ENCODE measurements at places on chromosomes 7 and 10.

DNA sequence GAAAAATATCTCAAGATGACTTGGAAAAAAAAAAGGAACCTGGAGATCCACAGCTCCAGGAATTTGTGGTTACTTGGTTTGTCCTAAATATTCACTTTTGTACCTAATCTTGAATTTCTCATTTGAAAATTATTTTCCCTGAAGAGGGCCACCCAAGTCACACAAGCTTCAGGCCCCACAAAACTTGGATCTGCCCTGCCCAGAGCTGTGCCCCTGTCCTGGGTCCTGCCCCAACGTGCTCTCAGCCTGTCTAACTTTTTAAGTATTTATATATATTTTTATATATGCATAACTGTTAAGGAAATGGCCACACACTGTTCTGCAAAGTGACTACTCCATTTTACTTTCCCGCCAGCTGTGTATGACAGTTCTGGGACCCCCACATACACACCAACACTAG lies 123.5 kb downstream of the ARHGAP22 start:
- DNase-seq: no peak

DNA sequence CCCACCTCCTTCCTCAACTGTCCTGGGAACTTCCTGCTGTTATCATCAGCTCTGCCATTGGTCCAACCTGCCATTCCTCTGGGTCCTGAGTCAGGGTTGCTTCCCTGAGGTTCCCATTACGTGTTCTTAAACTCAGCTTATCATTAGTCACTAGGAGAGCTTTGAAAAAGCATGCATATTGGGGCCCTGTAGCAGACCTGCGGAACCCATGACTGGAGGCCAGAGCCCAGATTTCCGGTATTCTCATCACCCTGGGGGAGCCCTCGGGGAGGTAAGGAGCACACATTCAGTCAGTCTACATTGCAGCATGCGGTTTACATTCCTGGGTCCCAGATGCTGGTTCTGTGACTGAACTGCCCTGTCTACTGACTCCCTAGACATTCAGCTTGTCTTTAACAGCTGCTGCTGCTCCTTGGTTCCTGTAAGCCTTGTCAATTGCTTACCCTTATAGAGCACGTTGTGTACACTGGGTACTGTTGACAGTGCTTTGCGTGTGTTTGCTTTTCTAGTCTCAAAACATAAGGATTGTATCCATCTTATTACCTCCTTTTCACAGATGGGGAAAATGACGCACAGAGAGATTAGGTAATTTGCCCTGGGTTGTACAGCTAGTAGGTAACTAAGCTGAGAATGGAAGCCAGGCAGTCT lies 12.8 kb downstream of the CDHR3 start:
- no peak for DNase-seq

- no peak for DNase-seq
These were observed 25.4 kb downstream of the AIFM2 start for GRCh38 chr10:70106958-70107791.

DNA sequence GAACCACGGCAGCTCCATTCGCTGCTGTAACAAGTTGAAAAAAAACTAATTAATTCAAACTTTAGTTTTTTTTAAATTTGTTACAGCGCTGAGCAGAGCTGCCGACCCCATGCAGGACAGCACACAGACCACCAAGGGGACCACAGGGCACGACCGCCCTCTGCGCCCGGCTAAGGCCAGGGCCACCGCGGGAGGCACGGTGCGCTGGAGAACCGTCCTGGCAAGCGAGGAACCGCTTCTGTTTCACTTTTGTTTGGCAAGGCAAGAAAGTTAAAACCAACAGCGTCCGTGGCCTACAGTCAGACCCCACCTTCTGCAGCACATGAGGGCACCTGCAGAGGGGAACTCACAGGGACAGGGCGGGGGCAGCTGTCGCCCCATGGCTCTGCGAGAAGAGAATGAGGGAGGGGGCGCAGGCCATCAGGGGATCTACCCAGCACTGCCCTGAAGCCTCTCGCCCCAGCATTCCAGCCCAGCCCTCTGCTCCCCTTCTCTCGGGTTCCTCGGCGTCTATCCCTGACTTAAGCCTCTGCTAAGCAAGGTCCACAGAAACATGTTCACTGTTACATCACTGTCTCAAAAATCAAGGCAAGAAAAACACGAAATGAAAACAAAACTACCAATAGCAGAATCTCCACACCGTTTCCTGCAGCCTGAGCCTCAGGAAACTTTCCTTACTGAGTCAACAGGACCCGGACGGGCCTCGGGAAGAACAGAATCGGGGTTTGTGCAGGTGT lies 204.4 kb downstream of the DIP2C start:
- DNase-seq: no peak

- no peak for DNase-seq
These were observed 9.3 kb downstream of the SHTN1 start for GRCh38 chr10:116995648-116996047.

DNA sequence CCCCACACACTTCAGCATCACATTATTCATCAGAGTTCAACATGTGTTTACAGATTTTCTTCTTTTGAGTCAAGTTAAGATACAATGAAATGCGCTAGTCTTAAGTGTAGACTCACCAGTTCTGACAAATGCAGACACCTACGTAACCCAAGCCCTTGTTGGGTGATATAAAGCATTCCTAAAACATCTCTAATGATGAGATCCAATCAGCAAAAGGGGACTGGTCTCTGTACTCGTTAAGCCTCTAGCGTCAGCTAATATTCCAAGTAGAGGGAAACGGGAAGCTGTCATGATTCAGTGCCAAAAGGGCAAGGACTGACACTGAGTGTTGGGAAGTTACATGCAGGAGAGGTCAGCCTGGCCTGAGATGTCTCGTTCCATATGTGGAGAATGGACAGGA lies 38.7 kb upstream of the TRIL start:
- no peak for DNase-seq

DNA sequence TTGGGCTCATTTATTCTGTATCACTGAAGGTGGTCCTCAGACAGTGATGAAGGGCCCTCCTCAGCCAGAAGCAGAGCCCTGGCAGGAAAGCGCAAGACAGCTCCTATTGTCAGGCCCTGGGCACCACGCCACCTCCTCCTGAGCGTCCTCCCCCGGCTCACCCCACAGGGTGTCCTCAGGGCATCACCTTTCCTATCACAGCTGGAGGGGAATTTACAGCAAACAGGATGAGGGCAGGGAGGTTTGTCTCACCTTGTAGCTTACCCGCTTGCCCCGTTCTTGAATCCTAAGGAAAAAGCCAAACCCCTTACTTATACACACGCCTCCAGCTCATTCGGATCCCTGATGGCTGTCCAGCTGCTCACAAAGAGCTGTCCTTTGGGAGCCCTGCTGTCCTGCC lies 50.2 kb upstream of the LANCL2 start:
- DNase-seq: no peak

DNA sequence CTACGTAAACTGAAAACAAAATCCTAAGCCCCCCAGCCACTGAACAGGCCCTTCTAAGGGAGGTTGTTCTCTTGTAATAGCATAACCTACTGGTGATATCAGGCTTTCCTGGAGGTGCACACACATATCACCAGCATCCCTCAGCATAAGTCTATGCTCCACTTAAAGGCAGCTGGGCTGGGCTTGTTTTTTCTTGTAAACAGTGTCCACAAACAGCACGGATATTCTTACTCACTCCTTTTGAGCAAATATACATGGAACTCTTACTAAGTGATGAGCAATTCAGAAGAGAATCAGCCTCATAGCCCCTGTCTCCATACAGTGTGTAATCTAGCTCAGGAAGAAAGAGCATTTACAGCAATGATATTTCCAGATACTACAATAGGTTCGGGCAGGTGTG lies 2.4 kb downstream of the LRIT1 start:
- DNase-seq: no peak

DNA sequence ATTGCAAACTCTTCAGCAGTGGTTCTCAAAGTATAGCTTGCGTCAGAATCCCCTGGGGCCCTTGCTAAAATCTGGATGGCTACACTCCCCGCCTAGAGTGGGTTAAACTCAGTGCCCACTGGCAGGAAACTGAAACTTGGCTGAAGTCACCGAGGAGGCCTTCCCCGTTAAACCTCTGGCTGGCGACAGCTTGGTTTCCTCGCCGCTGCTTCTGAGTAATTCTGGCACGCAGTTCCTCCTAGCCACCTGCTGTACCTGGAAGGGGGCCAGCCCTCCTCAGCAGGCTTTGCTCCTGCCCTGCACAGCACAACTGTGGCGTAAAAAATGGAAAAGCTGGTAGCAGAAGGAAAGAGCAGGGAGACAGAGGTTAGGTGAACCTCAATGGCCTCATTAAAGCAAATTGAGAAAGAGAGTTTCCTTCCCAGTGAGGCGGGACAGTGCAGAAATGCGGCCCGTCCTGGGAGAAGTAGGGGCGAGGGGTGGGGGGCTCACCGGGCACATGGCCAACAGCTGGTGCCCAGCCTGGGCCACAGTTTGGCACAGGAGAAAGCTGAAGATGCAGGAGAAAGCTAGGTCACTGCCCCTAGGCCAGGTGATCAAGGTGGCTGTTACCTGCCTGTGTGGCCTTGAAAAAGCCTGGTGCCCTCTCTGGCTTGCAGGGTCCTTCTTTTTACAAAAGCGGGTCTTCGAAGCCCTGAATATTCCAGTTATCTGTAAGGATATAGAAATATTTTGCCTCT lies 46.6 kb downstream of the ALOX5 start:
- DNase-seq: peak; percentile 31

GRCh38 chr10:129161150-129161549 lies 305.9 kb upstream of the MGMT start:
- no peak for DNase-seq

DNA sequence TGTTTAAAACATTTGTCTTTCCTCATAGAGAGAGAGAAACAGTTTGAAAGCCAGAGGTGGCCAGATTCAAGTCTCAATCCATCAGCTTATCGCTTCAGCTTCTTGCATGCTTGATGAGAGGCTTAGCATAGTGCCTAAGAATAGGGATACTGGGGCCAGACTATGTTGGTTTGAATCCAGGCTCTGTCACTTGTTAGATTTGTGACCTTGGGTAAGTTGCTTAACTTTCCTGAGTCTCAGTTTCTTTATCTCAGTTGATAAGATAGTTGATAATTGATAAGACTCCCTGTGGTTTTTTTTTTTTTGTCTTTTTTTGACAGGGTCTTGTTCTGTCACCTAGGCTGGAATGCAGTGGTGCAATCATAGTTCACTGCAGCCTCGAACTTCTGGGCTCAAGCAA lies 12.1 kb upstream of the CDK6 start:
- no peak for DNase-seq

DNA sequence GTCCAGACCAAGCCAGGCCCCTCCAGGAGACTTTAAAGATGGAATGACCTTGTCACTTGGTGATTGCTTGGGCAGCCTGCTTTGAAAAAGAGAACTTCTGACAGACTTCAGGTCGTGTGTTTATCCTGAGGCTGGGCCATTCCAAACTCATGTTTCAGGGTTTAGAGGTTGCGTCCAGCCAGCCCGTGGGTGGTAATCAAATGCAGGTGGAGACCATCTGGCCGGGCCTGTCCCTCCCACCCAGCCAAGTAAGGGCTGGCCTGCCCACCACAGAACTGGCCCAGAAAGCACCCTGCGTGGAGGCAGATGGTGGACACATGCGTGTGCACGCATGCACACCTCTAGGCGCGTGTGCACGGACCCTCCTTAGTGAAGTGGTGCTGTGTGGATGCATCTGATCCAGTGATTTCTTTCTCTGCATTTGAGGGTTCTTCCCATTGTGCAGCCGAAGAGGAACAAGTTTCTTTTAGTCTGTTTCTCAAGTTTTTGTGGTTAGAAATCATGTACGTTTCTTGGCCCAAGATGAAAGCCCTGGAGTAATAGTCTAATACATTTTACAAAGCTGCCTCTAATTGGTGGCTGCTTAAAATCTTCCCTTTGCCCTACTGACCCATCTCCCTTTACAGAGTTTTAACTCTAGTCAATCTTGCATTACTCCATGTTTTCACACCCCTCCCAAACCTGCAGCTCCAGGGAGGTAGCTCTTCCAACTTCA lies 43.0 kb downstream of the SUFU start:
- no peak for DNase-seq

DNA sequence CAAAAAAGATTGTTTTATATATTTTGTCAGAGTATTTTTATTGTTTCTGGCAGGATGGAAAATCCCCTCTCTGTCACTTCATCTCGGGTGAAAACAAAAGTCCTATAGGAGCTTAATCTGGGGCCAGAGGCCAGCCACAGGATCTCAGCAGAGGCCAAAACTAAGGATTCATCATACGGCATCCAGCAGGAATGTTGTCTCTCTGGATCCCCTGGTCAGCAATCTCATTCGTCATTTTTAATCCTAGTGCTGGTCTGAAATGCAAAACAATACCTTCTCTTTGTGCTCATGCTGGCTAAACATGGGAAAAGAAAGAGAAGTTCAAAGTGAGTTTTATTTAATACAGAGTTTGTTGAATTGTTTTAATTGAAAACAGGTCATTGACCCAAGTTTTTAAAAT lies 482.5 kb upstream of the AUTS2 start:
- DNase-seq: no peak

DNA sequence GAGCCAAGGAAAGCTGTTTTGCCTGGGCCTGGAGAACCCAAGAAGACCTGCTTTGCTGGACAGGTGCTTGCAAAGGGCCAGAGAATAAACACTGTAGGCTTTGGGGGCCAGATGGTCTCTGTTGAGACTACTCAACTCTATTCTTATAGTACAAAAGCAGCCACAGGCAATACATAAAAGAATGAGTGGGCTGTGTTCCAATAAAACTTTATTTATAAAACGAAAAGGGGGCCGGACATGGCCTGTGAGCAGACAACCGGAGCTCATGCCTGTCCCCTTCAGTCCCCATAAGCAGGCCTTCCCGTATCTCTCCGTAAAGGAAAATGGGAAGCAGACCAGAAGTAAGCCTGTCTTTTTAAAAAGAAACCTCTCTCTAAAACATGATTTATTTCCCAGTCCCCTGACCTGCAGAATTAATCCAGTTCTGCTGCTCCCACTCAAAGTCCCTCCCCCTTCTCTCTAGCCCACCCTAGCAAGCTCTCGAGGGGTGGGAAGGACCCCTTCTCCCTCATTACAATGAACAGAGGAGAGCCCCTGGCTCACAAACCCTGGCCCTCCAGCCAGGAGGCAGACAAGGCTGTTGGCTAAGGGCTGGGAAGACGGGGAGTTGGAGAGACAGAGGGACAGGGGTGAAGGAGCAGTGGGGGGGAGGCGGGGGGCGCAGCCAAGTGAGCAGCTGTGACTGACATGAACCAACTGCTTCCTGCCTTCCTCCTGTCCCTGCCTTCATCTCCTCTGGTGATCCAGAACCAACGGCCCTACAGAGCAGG lies 177.8 kb downstream of the NEURL1 start:
- no peak for DNase-seq

DNA sequence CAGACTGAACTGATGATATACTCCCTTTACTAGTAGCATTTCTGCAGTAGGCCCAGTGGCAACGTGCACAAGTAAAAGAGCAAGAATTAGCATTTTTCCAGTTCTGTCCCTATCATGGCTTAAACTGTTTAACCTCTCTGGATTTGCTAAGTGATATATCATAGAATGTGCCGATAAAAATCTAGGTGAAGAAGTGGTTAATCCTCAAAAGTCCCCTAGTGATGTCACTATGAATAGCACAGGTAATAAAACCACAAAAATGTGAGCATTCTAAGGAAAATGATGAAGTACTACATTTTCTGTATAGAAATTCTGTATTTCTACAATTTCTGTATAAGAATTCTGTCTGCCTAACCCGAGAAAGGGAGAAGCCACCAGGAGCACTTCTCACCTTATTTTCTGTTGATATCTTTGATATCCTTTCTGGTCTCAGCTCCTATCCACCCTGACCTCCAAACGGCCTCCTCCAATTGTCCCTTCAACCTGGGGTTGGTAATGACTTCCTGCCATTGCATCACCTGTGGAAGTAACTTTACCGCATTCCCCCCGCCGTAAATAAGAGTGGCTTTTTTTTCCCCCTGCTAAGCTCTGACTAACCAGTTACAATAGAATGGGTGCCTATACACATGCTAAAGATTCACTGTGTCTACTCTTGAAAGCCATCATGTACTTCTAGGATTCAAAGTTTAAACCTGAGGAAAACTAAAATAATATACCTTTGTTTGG lies 155.9 kb upstream of the ASAH2 start:
- DNase-seq: no peak

GRCh38 chr10:89427629-89428028 lies 13.3 kb downstream of the IFIT5 start:
- DNase-seq: no peak

Data from stimulated activated CD8-positive, alpha-beta memory T cell treated with anti-CD3 and anti-CD28 coated beads, Interleukin-12 subunit alpha, Interleukin-12 subunit beta, amount 100 ng/mL, for 1 hour (primary cell).